ENCODE measurements at places on chromosomes 1 and 21. TPM values are rescaled to one million over a fixed set of nuclear protein-coding genes. Genes with fewer than 3 reads are reported as not detected.

The COL8A2 gene
- 2.0 TPM for total RNA-seq

The BMP8B gene
- not detected for total RNA-seq

The RGSL1 gene
- total RNA-seq: not detected

The KANK4 gene
- total RNA-seq: not detected

The TXNDC12 gene
- total RNA-seq: 38.2 TPM

The ARMH1 gene
- 0.28 TPM for total RNA-seq

The BPNT1 gene
- 38.7 TPM for total RNA-seq

The AK5 gene
- 77.0 TPM for total RNA-seq

The CADM3 gene
- not detected for total RNA-seq

The TMEM51 gene
- 7.0 TPM for total RNA-seq

The C4BPA gene
- not detected for total RNA-seq

Data from regular cardiac myocyte (primary cell).